ENCODE measurements at places on chromosomes 3 and 15.

- no peak for DNase-seq
Measured at GRCh38 chr3:188687389-188687788, 484.4 kb upstream of the TPRG1 start.

- DNase-seq, result no peak
Measured at GRCh38 chr3:122064326-122064725, 9.2 kb downstream of the CD86 start.

GRCh38 chr15:78360367-78360801 lies 20.2 kb downstream of the CRABP1 start:
- DNase-seq, result no peak

- no peak for DNase-seq
Measured at GRCh38 chr3:186569779-186570095, 783 bp upstream of the DNAJB11 start.

DNA sequence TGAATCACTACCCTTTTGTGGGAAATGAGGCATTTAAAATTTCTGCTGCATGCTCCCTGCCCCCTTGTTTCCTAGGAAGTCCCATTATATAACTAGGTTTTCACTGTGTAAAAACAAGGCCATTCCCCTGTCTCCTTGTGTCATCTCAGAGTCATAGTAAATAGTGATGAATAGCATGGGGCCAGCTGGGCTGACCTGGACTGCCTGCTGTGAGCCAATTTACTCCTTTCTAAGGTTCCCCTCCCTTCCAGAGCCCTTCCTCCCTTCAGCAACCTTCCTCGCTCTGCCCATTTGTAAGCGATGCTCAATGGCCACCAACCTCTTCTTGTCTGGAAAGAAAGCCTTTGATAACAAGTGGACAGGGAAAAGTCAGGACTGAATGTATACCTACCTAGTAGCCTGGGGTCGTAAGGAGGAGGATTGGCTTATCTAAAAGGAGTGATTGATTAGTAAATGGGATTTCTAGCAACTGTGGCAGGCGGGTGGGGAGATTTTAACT lies 11.7 kb downstream of the ITGA11 start:
- no peak for DNase-seq

Measured in iPS DF 6.9 (cell line).